ENCODE measurements at places on chromosomes 3 and 15.

- DNase-seq: no peak
Measured at GRCh38 chr3:81666502-81667121, 94.8 kb downstream of the GBE1 start.

DNA sequence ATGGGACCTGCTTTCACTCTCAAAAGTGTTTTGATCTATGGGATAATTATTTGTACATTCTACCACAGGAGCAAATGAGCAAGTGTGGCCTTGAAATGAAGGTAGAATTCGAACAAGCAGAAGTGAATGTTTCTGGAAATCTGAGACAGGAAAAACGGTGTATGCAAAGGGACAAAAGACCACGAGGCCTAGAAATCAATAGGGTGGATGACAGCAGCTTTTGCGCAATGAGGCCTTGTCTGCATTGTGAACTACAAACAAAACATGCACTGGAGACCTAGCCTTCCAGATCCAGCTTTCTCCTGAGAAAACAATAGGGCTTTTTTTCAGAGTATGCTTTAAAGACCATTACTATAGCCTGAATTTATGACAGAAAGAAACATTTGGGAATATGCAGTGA lies 1137.0 kb downstream of the ROBO2 start:
- DNase-seq: no peak

GRCh38 chr15:93027413-93027812 lies 61.6 kb downstream of the RGMA start:
- no peak for DNase-seq

DNA sequence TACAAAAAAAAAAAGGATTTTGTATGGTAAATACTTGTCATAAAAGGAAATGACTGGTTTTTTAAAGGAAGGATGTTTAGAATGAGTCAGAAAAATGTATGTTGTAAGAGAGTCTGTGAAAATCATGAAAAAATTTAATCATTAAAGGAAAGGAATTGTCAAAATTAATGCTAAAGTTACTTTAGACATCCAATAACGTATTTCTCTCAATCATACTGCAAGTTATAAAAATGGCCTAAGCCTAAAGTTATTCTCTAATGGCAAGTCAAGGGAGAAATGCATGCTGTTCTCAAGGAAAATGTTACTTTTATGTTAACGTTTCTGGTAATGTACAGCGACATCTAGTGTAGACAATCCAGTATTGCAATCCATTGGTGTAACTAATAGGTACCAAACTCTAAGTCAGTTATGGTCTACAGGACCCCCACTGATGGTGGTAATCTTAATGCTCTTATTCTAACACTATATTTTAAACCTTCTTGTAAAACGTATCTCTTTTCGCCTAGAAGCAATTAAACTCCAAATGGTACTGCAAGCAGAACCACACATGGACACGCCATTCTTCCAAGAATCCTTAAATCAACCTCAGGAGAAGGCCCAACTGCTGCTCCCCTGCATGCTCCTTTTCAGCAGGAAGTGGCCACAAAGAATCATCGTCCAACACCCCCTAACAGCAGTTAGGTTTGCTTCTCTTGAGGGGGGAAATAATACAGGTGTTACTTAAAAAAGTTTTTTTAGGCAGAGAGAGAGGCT lies 35.2 kb downstream of the NCEH1 start:
- peak; percentile 19 for DNase-seq

DNA sequence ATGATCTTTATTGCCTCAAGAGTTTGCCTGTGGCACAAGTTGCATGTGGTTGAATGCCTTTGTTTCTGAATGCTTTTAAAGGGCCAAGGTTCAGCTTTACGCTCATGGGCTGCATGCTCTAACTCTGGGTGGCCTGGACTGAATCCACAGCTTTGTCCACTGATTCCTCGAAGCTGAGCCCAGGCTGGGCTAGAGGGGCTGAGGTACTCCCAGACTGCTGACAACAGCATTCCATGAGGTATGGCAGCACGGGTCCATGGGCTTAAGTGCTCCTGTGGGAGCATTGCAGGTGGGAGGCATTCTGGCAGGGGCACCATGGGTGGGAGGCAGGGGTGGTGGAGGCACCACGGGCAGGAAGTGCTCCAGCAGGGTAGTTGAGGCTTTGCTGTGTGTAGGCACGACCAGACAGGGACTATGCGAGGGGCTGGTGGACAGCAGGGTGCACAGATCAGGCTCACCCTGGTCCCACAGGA lies 61.6 kb downstream of the GLCE start:
- DNase-seq: no peak

DNA sequence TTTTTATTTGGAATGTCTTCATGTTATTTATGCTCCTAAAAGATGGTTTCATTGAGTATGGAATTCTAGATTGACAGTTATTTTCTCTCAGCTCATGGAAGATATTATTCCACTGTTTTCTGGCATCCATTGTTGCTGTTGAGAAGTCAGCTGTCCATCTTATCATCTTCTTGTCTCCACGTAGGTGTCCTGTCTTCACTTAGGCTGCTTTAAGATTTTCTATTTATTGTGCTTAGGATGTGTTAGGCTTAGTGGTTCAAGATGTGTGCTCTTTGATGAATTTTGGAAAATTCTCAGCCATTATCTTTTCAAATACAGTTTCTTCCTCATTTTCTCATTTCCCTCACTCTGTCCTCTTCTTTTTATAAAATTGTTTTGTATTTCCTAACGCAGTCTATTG lies 52.0 kb downstream of the SNRK start:
- no peak for DNase-seq

- peak; percentile 97 for DNase-seq
Measured at GRCh38 chr3:115713284-115713683, 90.0 kb downstream of the GAP43 start.

- no peak for DNase-seq
Measured at GRCh38 chr15:69963385-69963784, 134.3 kb downstream of the TLE3 start.

DNA sequence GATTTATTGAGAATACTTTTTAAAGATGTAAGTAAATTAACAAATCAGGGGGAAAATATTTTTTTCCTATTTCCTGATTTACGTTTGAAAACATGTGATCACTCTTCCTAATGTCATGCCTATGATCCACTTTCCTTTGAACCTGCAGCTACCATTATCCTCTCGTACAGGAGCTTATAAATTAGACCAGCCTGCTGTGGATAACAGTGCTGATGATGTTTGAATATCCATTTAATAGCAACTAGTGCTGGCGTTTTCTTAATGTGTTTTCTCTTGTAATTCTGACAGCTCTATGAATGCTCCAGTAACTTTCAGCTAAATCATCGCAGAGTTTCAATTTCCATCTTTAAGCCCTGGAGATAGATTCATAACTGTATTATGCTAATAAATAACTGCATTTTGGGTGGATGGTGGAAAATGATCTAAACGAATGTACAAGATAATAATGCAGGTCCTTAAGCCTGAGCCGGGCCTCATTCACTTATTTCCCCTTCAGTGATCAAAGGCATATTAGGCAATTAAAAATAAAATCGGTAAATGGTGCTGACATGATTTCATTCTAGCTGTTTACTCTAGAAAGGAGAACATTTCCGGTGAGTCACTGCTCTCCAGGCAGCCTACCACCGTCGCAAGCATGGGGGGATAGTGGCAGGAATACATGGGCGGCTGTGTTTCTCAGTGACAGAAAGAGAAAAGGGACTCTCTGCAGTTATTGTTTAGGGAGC lies 58.5 kb upstream of the SLC24A5 start:
- peak; percentile 65 for DNase-seq

GRCh38 chr3:115937054-115937453 lies 313.7 kb downstream of the GAP43 start:
- no peak for DNase-seq

DNA sequence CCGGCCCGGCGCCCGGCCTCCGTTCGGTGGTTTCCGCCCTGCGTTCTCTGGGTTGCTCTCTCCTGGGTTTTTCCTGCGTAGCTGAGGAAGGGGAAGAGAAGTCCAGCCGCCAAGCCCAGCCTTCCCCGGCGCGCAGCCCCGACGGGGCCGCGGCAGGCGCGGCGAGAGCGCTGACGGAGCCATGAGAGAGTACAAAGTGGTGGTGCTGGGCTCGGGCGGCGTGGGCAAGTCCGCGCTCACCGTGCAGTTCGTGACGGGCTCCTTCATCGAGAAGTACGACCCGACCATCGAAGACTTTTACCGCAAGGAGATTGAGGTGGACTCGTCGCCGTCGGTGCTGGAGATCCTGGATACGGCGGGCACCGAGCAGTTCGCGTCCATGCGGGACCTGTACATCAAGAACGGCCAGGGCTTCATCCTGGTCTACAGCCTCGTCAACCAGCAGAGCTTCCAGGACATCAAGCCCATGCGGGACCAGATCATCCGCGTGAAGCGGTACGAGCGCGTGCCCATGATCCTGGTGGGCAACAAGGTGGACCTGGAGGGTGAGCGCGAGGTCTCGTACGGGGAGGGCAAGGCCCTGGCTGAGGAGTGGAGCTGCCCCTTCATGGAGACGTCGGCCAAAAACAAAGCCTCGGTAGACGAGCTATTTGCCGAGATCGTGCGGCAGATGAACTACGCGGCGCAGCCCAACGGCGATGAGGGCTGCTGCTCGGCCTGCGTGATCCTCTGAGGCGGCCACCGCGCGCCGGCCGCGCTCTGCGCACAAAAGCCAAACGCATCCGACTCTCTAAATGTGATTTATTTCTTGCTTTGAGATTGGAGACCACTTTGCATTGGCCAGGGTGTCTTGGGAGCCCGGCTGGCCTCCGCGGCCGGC lies 727 bp downstream of the RAP2B start:
- no peak for DNase-seq

- DNase-seq: no peak
Measured at GRCh38 chr3:35954413-35954812, 315.1 kb downstream of the ARPP21 start.

- DNase-seq: no peak
Measured at GRCh38 chr3:29697989-29698388, 417.1 kb downstream of the RBMS3 start.

GRCh38 chr3:113663324-113663750 lies 33.1 kb downstream of the USF3 start:
- no peak for DNase-seq

- DNase-seq: no peak
Measured at GRCh38 chr15:34682674-34683073, 72.1 kb downstream of the GJD2 start.

- DNase-seq: no peak
Measured at GRCh38 chr3:130915567-130916292, 21.8 kb downstream of the ATP2C1 start.

GRCh38 chr3:132713977-132714727 lies 8.1 kb downstream of the NPHP3 start:
- DNase-seq: no peak

- no peak for DNase-seq
Measured at GRCh38 chr15:39787479-39787878, 4.8 kb upstream of the FSIP1 start.

GRCh38 chr3:181278468-181279238 lies 289.1 kb upstream of the DNAJC19 start:
- no peak for DNase-seq

DNA sequence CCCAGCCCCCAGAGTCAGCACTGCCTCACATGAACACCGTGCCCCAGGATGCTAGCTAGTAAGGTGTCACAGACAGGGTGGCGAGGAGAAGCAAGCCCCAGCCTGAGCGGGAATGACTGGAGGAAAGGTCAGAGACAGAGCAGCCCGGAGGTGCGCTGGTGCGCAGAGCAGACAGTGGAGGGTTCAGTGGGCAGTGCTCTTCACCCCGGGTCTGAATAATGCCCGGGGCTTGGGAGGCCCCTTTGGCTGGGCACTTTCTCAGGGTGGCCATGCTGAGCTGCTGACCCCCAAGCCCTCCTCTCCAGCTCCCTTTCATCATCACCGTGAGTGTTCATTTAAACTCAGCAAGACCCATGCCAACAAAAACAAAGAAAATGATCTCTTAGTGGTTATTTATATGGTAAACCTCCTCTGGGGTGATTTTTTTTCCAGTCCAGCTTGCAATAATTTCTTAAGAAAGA lies 110.8 kb downstream of the VGLL4 start:
- DNase-seq: no peak

- no peak for DNase-seq
Measured at GRCh38 chr15:77548589-77549557, 83.8 kb downstream of the LINGO1 start.

- no peak for DNase-seq
Measured at GRCh38 chr3:176521531-176522175, 675.6 kb downstream of the TBL1XR1 start.

DNA sequence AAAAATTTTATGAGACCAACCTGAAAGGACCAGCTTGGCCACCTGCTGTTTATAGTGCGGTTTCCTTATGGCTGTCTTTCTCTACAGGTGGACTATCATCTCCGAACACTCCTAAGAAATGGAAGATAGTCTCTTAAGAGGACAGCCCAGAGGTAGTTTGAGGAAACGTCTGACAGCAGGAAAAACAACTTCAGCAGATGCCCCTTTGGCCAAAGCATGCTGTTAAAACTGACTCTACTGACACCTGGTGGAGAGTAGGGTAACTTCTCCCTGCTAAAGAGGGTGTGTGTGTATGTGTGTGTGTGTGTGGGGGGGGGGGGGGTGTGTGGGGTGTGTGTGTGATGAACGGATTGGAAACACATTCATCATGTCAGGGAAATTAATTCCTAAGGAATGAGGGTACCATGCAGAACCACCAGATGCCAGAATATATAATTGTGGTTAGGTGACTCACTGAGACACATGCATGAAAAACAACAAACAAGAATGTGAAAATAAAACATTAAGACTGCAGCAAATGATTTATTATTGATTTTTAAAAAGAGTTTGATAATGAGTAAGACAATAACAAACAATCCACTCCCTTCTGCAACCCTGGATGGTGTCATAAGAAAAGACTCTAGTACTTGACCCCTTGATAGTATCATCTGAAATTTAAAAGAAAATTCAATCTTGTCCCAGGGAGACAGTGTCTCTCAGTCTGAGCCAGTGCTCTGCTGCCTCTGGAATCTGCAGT lies 256.5 kb downstream of the THRB start:
- peak; percentile 40 for DNase-seq

- DNase-seq: no peak
Measured at GRCh38 chr15:87829332-87830050, 427.0 kb downstream of the NTRK3 start.
